ENCODE measurements at places on chromosomes 16 and 17. TPM values are rescaled to one million over a fixed set of nuclear protein-coding genes. Genes with fewer than 3 reads are reported as not detected.

DNA sequence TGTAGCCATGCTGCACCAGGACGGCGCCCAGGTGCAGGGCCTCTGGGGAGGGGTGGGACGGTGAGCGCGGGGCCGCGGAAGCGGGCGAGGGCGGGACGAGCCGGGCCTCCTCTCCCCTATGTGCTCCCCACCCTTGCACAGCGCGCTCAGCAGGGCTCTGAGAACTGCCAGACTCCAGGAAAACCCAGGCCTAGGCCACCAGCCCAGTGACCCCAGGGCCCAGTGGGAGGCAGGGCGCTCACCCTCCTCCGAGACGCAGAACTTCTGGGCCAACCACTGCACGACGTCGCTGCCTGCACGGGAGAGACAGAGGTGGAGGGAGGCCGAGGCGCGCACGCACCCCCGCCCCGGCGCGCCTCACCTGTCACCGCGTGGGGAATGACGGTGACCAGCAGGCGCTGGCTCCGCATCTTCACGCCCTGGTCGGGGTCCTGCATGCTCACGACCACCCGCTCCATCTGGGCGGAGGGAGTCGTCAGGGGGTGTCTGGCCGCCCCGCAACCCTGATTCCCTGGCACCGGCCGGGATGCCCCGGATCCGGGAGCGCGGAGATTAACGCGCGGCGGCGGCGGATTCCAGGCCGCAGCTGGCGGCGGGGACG is 603 bp downstream of the RGS11 start:
- no peak for DNase-seq

DNA sequence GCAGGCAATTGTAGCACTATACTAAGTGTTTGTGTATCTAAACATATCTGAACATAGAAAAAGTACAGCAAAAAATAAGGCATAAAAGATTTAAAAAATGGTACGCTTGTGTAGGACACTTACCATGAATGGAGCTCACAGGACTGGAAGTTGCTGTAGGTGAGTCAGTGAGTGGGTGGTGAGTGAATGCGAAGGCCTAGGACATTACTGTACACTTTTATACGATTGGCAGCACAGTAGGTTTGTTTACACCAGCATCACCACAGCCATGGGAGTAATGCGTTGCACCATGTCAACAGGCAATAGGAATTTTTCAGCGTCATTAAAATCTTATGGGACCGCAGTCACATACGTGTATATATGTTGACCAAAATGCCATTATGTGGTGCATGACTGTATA is 45.6 kb downstream of the DNAH9 start:
- DNase-seq: no peak

GRCh38 chr16:57531635-57532265 is 4.6 kb downstream of the CCDC102A start:
- DNase-seq: no peak

- no peak for DNase-seq
These were observed 2.8 kb downstream of the TENT4B start for GRCh38 chr16:50155925-50156324.

GRCh38 chr17:5902181-5903140 is 167.7 kb upstream of the WSCD1 start:
- DNase-seq: no peak

- no peak for DNase-seq
These were observed 19.9 kb upstream of the FAM20A start for GRCh38 chr17:68621065-68621464.

DNA sequence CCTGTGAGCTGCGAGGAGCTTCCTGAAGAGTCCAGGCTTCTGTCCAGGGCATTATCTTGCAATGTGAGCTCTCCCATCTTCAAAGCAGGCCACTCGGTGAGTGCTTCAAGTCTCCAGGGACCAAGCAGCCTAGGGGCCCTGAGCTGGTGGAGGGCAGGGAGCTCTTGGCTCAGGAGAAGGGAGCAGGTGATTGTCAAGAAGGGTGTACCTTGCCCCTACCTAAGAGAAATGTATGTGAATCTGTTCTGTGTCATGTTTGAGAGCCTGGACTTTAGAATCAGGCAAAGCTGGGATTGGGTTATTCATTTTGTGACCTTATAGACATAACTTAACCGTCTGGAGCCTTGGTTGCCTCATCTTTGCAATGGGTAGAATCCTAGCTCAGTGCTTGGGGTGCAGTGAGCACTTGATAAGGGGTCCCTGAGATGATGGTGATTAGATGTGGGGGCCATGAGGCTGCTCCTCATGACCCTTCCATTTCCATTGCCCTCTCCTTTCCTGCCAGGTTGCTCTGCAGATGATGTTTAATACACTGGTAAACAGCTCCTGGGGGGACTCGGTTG is 15.9 kb downstream of the ZNF768 start:
- DNase-seq: no peak

Gene ARL5C
- total RNA-seq: not detected

Gene VAT1L
- total RNA-seq: not detected

Gene YBX2
- not detected for total RNA-seq

Gene CACNG4
- not detected for total RNA-seq
